Activated T-helper 1 cell treated with Interleukin-2 at 50 U/mL for 16 hours (primary cell): ENCODE measurements at places on chromosomes 3 and 15.

GRCh38 chr15:101338502-101339057 is 43.5 kb upstream of the SNRPA1 start:
- DNase-seq: no peak

GRCh38 chr3:152210697-152211096 is 58.0 kb upstream of the MBNL1 start:
- DNase-seq: no peak

DNA sequence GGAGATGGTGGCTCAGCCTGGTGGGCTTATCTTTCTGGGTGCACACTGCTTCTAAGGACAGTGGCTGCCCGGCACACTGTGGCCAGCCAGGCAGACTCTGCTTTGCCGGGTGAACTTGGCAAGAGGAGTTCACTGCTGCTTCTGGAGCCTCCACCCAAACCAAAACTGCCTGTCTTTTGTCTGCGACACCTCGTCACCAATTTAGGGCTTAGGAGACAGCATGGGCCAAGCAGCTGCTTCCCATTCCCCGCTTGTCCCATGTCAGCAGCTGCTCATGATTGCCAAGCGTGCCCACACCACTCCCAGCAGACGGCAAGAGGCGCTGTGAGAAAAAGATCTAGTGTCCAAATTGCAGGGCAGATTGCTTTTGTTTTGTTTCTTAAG is 57.3 kb downstream of the LSM3 start:
- DNase-seq: no peak

DNA sequence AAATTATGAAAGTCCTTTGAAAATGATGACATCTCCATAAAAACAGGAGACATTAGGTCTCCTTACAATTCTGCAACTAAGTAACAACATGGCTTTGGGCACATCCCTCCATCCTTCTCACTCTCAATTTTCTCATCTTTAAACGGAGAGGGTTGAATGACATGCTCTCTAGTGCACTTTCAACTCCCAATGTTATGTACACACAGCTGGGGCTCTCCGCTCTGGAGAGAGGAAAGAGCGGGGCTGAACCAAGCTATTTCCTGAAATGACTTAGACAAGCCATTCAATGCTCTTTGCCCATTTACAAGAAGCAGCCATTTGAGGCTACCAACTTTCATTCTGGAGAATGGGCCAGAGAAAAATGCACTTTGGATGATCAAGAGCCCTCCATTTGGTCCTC is 144.2 kb upstream of the BNIP2 start:
- no peak for DNase-seq

DNA sequence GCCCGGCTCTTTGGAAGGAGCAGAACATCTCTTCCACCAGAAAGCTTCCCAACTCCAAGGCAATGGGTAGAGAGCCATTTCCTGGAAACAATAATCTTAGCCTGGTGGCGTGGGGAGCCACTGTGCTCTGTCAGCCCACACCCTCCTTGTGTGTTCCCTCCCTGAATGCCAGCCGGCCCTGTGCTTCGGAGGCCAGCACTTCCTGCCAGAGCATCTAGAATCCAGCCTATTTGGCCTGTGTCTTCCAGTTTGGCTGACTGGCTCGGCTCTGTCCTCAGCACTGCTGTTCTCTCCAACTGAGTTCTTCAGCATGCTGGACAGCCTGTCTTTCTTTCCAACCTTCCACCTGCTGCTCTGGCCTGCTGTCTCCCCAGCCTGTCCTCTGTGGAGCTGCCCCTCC is 349.3 kb downstream of the MFSD1 start:
- no peak for DNase-seq

- no peak for DNase-seq
Measured at GRCh38 chr3:136350132-136350531, 100.0 kb downstream of the PCCB start.

GRCh38 chr3:65639444-65639843 is 399.3 kb downstream of the MAGI1 start:
- no peak for DNase-seq

DNA sequence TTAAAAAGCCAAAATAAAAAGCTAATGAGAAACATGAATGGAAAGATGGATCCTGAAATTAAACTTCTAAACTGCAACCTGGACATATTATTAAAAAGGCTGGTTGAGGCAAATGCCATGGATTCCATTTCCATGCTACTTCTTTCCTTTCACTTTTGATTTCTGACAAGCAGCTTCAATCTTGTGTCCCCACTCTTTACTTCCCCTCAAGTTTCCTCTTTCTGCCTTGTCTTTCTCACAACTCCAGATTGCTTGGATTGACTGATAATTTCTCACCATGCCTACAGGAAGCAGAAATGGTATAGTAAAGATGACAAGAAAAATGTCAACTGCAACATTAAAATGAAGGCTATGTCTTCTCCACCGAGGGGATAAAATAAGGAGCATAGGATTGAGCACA is 1136.7 kb downstream of the TUSC7 start:
- no peak for DNase-seq

DNA sequence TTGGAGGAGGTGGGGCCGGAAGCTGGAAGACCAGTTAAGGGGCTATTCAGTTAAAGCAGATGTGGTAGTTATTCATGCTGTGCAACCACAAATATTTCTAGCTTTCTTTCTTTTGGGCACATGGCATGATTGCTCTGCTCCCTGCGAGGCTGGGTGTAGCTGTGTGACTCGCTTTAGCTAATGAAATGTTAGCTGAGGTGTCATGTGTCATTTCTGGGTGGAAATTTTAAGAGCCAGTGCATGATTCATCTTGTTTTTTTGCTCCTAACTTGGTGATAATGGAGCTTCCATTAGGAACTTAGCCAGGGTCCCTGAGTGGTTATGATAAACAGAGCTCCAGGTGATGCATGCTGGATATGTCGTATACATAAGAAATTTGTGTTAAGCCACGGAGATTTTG is 300.6 kb downstream of the SATB1 start:
- no peak for DNase-seq

- no peak for DNase-seq
Measured at GRCh38 chr3:143277531-143277930, 158.0 kb downstream of the CHST2 start.

GRCh38 chr3:188280627-188281026 is 126.7 kb downstream of the LPP start:
- DNase-seq: no peak

- no peak for DNase-seq
Measured at GRCh38 chr3:189637750-189638149, 6.6 kb downstream of the TP63 start.

DNA sequence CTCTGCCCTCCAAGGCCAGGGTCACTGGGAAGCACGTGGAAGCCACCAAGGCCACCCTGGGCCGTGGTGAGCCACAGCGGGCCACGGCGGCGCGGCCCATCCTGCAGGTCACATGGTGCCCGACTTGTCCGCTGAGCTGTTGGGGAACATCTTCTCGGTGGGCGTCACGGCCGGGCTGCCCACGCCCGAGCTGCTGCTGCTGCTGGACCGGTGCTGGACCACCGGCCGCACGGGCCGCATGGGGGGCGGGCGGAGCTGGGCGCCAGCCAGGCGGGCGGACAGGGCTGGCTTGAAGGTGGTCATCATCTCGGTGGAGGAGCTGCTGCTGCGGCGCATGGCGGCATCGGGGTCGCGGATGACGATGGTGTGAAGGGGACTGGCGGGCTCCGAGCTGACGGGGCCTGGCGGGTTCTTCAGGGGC is 22.1 kb upstream of the RAD18 start:
- no peak for DNase-seq

DNA sequence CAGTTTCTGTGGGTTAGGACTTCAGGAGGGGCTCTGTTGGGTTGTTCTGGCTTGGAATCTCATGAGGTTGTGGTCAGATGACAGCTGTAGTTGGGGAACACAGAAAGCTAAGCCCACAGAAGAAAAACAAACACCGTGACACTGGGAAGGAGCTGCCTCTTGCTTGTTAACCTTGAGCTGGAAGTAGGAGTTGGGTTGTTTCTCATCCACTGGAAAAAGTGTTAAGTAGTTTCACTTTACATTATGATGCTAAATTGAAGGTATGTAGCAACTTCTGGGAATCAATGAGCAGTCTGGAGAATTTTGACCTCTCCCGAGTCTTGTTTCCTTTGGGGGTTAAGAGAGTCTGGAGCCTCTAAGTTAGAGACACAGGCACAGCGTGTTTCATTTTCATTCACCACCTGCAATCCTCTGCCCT is 20.4 kb downstream of the HACD3 start:
- no peak for DNase-seq

DNA sequence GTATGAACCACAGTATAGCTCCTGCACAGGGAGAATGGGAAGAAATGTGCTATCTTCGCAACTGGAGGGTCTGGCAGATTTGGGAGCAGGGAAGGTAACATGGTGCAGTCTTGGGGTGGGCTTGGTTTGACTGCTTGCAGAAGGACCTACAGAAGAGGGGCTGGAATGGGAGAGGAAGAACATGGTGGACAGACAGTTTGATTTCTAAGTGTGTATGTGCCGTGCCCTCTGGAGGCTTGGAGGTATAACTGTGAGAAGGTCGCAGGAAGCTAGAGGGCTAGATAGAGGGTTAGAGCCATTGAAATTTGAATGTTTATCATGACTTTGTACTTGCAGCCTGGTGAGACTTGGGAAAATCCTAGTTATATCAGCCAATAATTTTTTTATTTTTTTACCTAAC is 169.2 kb downstream of the SQOR start:
- no peak for DNase-seq

DNA sequence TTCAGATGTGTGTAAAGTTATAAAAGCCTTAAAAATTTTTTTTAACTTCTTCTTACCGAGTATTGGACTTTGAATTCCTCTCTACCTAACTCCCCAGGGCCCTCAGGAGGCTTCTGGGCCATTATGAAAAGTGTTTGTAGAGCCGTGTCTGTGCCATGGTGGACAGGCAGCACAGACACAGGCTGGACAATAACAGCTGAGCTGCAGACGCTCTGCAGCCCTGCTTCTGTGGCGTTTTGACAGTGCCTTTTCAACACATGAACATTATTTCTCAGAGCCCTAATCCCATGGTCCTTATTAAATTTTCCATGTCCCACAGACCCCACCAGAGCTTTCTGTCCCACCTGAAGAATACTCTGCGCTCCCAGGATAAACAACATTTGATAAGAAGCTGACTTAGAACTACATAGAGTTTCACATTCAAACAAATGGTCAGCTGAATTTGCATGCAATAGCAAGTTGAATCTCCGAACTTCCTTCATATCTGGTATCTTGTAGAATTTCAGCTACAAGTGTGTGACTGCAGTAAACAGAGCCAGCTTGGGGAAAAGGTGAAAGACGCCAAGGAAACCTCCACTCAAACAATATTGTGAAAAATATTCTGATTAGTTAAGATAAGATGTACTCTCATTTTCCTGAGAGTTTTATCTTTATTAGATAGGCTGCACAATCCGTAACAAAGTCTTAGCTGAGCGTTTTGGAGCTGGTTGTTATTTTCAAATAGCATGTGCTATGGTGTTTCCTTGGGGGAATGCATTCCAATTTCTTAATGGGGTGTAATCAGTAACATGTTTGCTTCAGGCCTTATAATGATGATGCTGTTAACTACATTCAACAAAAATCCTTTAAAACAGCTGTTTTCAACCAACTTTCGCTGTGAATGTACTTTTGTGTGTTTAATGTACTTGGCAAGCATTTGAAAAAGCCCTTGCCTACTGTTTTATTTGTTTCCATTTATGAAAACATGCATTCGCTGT is 378.2 kb downstream of the MECOM start:
- no peak for DNase-seq

- no peak for DNase-seq
Measured at GRCh38 chr3:143720381-143720780, 127.9 kb downstream of the SLC9A9 start.

DNA sequence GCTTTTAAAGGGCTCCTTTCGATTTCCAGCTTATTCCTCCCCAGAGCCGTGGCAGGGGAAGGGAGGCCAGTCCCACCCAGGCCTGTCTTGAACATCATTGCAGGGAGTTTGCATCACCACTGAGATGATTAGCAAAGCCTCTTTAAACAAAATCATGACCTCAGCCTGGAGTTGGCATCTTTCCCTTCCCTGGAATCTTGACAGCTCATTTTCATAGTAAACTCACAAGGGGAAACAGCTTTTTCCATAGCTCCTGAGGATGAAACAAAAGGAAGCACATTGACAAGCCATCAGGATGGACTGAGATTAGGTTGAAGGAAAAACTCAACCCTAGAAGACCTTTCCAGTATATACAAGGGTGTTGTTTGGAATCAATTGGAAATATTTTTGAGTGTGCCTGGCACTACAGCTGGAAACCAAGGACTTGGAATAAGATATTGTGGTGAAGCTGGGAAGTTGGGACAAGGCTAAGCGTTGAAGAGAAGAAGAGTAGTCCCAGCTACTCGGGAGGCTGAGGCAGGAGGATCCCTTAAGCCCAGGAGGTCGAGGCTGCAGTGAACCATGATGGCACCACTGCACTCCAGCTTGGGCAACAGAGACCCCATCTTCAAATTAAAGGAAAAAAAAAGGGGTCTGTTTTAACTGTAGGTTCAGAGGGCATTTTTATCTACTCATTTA is 3.1 kb upstream of the LARP6 start:
- no peak for DNase-seq
